ENCODE measurements at places on chromosomes 16 and 17.

- no peak for DNase-seq
These were observed 209.4 kb upstream of the CIBAR2 start for GRCh38 chr16:85321509-85322271.

DNA sequence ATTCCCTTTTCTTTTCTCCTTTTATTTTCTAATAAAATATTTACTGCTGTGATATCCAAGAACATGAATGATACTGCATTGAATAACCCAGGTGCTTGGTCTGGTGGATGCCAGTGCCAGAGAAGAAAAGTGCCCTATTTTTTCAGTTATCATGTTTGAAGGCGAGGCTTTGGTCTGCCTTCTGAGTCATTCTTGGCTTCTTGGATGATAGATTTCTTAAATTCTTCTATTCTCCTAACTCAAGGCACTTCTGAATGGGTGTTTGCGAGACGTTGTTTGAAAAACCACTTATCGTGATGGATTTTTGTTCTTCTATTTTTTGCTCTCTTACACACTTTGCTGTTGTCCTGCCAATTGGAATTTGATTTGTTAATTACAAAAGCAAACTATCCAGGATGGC is 66.7 kb downstream of the FTO start:
- DNase-seq, result no peak

DNA sequence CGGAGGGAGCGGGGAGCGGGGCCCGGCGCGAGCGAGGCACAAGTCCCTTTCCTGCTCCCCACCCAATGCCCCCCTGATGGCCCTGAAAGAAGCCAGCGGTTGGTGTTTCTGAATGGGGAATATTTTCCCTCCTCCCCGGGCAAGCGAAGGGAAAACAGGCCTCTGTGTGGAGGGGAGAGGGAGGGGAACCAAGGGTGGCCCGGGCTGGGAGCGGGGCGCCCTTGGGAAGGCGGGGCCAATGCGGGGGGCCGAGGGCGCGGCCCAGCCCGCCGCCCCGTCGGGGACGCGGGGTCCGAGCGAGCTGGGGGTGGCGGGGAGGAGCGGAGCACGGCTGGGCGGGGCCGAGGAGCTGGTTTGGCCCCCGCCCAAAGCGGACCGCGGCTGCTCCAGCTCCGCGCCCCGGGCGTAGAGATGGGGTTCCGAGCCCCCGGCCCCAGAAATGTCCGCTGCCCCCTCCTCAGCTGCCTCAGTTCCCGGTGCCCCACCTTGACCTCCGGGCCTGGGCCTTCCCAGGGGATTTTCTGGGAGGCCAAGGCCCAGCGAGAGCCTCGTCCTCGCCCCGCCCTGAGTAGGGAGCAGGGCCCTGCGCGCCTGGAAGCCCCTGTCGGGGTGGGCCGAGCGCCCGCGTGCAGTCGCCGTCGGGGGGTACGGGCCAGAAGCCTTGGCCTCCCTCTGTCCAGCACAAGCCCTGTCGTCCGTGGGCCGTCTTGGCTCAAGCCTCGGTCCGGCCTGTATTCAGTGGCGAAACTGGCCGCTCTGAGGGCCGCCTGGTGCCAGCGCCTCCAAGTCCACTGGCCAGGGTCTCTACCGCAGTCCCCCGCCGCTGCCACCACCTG is 3.9 kb upstream of the HEXIM1 start:
- no peak for DNase-seq

DNA sequence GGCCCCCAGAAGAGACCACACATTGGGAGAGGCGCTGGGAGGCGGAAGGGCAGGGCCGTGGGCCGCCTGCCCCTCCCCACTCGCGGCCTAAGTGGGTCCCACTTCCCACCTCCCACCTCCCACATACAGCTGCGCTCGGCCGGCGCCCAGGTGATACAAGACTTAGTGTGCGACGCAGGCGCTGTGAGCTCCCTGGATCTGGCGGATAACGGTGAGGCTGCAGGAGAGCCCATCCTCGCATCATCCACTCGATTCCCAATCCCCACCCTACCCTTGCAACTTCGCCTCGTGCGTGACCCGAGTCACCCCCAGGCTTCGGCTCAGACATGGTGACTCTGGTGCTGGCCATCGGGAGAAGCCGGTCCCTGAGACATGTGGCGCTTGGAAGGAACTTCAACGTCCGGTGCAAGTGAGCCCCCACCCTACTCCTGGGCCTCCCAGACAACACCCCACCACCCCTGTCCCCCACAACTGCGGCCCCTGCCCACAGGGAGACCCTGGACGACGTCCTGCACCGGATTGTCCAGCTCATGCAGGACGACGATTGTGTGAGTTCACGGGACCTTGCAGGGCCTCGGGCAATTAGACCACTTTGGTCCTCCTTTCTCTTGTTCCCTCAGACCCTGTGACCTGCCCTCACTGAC is 3.9 kb downstream of the CARMIL2 start:
- DNase-seq, result no peak

DNA sequence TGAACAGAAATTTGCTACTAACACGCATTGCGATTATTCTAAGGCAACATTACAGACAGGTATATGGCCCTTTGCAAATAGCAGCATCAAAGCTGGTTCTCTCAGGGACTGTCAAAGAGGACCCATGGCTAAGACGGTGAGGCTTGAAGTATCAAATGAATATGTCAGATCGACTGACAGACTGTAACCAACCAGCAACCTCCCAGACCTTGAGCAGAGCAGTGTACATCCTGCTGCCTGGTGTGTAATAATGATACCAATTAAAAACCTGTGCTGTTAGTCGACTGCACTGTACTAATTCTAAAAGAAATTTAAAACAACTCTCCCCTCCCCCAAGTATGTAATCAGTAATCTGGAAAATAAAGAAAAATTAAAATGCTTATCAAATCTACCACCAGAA is 35.9 kb upstream of the GHDC start:
- no peak for DNase-seq

DNA sequence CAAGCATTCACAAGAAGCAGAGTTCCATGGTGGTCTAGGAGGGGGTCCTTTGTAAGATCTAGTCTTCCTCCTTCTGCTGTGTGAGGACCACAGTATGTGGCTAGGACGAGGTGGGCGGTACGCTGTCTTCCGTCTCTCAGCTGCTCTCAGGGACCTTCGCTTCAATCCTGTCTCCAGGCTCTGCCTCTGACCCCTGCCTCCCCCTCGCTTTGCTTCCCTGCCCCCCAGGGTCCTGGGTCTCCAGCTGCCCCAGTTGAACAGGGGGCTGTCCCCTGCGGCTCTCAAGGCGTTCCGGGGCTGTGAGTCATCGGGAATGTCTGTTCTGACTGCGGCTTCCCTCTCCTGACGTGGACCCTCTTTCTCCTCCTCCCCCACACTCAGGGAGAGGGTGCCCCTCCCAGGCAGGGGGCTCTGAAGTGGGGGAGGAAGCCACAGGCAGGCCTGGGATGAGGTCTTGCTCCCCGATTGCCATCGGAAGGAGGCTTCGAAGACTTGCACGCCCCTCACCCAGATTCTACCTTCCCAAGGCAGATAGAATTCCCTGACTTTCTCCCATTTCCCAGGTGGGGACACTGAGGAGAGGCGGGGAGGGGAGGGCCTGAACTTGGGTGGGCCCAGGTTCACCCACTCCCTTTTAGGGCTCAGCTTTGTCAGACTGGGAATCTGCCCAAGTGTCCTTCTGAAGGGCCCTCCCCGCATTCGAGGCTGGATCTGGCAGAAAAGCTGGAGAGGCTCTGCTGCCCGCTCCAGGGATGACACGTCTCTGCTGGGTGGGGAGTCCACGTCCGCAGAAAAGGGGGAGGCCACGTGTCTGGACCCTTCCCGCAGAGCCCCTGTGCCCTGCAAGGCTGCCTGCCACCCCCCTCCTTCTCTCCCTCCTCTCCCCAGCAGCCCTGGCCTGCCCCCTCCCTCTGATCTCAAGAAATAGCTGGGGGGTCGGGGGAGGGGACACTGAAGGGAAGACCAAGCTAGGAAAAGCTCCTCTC is 9.1 kb upstream of the COL1A1 start:
- DNase-seq, result no peak

All from activated CD4-positive, alpha-beta T cell treated with anti-CD3 and anti-CD28 coated beads, Interleukin-2, amount 50 U/mL, for 1 hour (primary cell).